Glutamatergic neuron (in vitro differentiated cells): ENCODE measurements at places on chromosomes 6 and 20.

- H3K4me1 ChIP-seq: no peaks in the 10 kb centered on the region
- no peak for DNase-seq
- H3K36me3 ChIP-seq: no peaks in the 10 kb centered on the region
Measured at GRCh38 chr6:20069021-20069522, 143.2 kb downstream of the MBOAT1 start.

GRCh38 chr6:134005800-134006199, 46.6 kb downstream of the SLC2A12 start:
- H3K27me3 ChIP-seq: peaks cover under 1% of the 10 kb centered on the region
- H3K4me1 ChIP-seq: peaks cover 3% of the 10 kb centered on the region
- no peak overlapping the region for H3K4me3 ChIP-seq
- no peaks in the 10 kb centered on the region for H3K36me3 ChIP-seq
- H3K27ac ChIP-seq: no peak overlapping the region

DNA sequence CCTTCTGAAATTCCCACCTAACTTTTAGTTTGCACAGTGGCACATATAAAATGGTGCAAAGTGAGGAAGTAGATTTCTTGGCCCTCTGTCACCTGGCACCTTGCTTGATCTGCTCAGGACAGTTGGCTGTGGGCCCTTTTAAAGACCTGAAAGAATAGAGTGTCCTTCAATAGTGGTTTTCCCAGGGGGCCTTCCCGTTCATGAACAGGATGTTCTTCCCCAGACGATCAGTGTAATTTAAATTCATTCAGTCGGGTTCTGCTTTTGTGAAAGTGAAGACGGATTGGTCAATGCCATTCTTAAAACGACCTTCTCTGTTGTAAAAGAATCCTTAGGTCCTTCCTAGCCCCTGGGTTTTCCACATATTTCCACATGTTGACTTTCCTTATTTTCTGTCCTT, 178.5 kb downstream of the SASH1 start:
- H3K36me3 ChIP-seq: no peaks in the 10 kb centered on the region
- no peaks in the 10 kb centered on the region for H3K27me3 ChIP-seq
- peak overlapping the region; percentile 48 for H3K27ac ChIP-seq

- no peaks in the 10 kb centered on the region for H3K27me3 ChIP-seq
- no peak overlapping the region for H3K4me3 ChIP-seq
- DNase-seq: no peak
- no peaks in the 10 kb centered on the region for H3K4me1 ChIP-seq
- no peak overlapping the region for H3K27ac ChIP-seq
- H3K36me3 ChIP-seq: no peaks in the 10 kb centered on the region
Measured at GRCh38 chr6:131673184-131673583, 28.0 kb downstream of the OR2A4 start.

GRCh38 chr6:149289192-149289781, 28.2 kb upstream of the TAB2 start:
- no peaks in the 10 kb centered on the region for H3K4me1 ChIP-seq
- no peaks in the 10 kb centered on the region for H3K36me3 ChIP-seq
- no peak overlapping the region for H3K27ac ChIP-seq
- H3K4me3 ChIP-seq: no peak overlapping the region

- no peak for DNase-seq
- H3K36me3 ChIP-seq: no peaks in the 10 kb centered on the region
- no peaks in the 10 kb centered on the region for H3K27me3 ChIP-seq
- no peak overlapping the region for H3K4me3 ChIP-seq
Measured at GRCh38 chr6:6875818-6876470, 231.8 kb upstream of the RREB1 start.

DNA sequence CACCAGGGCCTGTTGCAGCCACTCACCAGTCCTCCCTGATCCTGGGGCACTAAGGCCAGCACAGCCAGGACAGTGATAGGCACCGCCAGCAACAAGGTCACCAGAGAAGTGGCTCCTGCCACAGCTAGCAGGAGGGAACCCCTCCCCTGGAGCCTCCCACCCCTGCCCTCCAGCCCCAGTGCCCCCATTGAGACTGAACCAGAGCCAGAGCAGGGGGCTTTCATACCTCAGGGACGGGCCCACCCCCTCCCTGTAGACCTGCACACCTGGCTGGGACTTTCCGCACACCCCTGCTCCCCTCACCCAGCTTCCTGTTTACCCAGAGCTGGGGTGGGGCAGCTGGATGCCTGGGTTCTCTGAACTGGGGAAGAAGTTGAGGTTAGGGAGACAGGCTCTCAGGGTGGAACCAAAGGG, at the start of gene LTB:
Gene LTB (minus strand): TSS at position 195 of the 414 bp plus-strand sequence. CDS start 7 bp downstream, at position 188.
- peak within 1 kb of the TSS; percentile 93 for H3K4me3 ChIP-seq
- H3K27ac ChIP-seq: peak within 1 kb of the TSS; percentile 66
- DNase-seq: no peak
- H3K27me3 ChIP-seq: peaks cover 6% of the 10 kb centered on the region
- H3K36me3 ChIP-seq: no peaks in the 10 kb centered on the region

DNA sequence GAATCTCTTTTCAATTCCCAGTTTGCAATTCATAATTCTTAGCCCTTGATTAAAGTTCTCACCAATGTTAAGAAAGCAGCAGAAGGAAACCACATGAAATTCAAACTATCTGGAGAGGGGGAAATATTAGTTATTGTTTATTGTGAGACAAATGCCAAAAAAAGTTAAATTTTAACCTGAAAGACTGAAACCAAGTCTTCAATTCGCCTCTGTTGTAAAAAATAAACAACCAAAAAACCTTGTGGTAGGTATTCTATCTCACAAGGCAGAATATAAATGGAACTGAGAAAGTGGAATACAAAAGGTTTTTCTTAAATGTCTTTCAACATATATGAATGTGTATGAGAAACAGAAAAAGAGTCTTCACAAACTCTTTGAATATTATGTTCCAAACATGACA, 24.8 kb downstream of the TMX4 start:
- no peaks in the 10 kb centered on the region for H3K4me1 ChIP-seq
- DNase-seq: no peak
- H3K27me3 ChIP-seq: no peaks in the 10 kb centered on the region
- no peak overlapping the region for H3K4me3 ChIP-seq

DNA sequence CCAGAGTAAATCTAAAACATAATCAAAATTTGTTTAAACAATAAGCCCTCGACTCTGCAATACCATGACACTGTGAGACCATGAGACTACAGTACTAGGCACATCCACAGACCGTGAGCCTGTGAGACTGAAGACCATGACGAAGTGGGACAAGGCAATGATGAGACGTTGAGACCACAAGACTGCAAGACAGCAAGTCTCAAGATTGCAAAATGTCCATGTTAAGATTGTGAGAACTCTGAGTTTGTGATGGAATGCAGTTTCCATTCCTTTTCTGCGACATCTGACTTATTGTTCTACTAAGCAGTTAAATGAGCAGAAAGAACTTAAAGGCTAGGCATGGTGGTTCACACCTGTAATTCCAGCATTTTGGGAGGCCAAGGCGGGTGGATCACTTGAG, 102.1 kb upstream of the PHACTR1 start:
- no peaks in the 10 kb centered on the region for H3K4me1 ChIP-seq
- H3K36me3 ChIP-seq: no peaks in the 10 kb centered on the region
- no peak overlapping the region for H3K27ac ChIP-seq

DNA sequence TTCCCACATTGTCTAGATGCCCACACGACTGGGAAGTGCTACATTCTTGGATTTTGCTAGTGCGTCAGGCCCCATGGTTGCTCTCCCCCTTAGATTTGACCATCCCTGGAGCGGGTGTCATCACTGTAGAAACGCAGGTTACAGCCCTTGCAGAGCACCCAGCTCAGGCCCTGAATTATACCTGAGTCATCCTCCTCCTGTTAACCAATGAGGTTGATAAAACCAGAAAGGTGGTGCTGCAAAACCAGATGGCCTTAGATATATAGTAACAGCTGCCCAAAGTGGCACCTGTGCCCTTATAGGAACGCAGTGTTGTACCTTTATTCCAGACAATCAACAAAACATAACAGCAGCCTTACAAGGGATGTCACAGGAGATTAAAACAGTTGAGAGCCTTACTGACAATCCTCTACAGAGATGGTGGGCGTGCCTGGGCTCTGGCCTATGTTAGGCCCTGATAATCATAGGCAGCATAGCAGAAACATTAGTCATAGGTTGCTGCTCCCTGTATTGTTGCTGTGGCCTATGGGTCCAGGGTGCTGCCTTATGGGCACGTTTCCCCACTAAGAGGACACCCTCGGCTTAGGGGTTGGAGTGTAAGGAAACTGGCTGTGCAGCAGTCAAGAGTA, 33.6 kb upstream of the HSF2 start:
- H3K4me1 ChIP-seq: peaks cover under 1% of the 10 kb centered on the region
- no peaks in the 10 kb centered on the region for H3K36me3 ChIP-seq
- H3K27me3 ChIP-seq: no peaks in the 10 kb centered on the region
- H3K27ac ChIP-seq: no peak overlapping the region
- no peak for DNase-seq

- no peaks in the 10 kb centered on the region for H3K36me3 ChIP-seq
- H3K27ac ChIP-seq: no peak overlapping the region
- peaks cover 2% of the 10 kb centered on the region for H3K27me3 ChIP-seq
Measured at GRCh38 chr6:109059571-109060021, 35.0 kb downstream of the SESN1 start.
